Esophagus mucosa (tissue), 1 donor: ENCODE measurements at places on chromosomes 3 and 15. TPM values are rescaled to one million over a fixed set of nuclear protein-coding genes. Genes with fewer than 3 reads are reported as not detected.

Gene GASK1A
- 2.9 TPM for total RNA-seq

- no peak for ATAC-seq
Observed at GRCh38 chr3:106837616-106838015, 539.6 kb upstream of the CCDC54 start.

GRCh38 chr15:70643106-70643782 is 120.1 kb downstream of the UACA start:
- no peak for ATAC-seq

DNA sequence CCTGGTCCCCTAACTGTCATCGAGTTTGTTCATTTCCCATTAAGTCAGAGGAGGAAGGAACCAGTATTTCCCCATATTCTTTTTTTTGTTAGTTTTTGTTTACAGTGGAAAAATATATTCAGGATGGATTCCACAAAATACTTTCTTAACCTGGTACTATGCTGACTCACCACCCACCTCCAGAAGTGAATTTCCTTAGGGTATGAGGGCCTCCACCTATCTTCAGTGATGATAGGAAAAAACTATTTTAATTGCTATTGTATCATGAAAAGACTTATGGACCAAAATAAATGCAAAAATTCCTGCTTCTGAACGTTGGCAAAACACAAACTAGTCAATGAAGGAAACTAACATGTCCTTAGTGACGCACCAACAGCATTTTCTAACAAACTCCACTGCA is 64.2 kb upstream of the FOXP1 start:
- ATAC-seq = no peak

GRCh38 chr15:52013151-52013791 is 5.7 kb upstream of the MAPK6 start:
- ATAC-seq = peak; percentile 55

- no peak for ATAC-seq
Observed at GRCh38 chr15:70495991-70496599, 267.3 kb downstream of the UACA start.

DNA sequence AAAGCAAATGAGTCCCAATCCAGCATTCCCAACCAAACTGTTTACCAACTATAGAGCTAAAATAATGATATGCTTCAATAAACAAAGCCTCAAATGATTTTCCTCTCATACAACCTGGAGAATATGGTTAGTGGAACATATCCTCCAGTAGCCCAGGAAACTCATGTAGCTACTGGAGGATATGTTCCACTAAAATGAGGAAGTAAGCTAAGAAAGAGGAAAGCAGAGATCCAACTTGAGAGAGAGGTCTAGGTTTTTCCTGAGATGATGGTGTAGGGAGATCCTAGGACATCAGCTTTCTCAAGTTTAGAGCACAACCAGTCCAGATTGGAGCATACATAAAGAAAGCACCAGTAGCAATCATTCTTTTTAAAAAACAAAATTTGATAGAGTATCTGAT is 44.6 kb upstream of the SLC4A7 start:
- no peak for ATAC-seq

DNA sequence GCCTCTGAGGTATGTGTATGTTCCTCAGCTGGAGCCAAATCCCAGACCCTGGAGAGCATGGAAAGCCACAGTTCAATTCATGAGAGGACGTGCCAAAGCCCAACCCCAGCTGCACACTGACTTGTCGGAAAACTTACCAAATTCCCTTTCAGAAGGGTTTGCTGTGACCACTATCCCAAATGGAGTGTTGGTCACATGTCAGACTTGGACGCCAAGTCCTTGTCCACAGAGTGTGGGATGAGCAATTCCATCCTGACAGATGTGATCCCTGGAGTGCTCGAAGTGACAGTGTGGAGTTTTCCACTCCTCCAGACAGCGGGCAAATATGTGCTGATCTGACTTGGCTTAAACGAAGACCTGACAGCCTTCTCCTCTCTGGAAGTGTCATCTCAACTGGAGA is 71.2 kb downstream of the RORA start:
- peak; percentile 29 for ATAC-seq
